Fibroblast of mammary gland (primary cell): ENCODE measurements at places on chromosomes 4 and X.

GRCh38 chr4:3522651-3523050 lies 9.6 kb downstream of the LRPAP1 start:
- DNase-seq, result no peak

DNA sequence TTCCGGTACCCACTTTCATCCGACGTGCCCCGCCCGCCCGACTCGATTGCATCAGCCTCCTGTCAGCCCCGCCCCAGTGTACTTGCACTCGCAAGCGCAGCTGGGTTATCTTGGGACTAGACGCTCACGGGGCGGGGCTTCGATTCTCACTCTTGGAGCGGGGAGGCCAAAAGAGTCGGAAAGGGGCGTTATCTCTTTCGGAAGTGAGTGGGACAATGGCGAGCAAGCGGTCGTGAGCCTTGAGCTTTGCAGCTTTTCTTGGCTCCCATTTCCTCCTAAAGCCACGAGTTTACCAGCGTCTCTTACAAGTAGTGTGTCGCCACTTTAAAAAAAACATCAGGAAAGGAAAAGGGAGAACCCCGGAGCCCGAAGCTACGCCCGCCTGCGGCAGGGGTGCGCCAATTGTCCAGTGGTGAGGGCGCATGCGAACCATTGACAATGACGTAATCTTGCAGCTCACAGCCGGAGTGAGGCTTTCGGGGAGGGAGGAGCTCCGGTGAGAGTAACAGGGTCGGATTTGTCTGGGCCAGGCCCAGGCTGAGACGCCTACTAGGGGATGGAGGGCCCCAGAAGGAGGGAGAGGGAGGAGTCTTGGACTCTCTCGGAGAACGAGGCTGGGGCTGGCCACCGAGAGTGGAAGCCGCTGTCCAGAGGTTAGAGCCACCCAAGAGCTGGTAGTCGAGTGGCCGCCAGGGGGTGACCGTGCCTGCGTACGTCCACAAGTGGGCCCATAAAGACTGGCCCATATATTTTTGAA lies 109.5 kb downstream of the GNL3L start:
- DNase-seq, result peak; percentile 96

- DNase-seq, result no peak
These were observed 23.9 kb downstream of the SLC39A8 start for GRCh38 chr4:102321260-102321995.

GRCh38 chr4:77994194-77994721 lies 62.9 kb upstream of the FRAS1 start:
- peak; percentile 64 for DNase-seq

DNA sequence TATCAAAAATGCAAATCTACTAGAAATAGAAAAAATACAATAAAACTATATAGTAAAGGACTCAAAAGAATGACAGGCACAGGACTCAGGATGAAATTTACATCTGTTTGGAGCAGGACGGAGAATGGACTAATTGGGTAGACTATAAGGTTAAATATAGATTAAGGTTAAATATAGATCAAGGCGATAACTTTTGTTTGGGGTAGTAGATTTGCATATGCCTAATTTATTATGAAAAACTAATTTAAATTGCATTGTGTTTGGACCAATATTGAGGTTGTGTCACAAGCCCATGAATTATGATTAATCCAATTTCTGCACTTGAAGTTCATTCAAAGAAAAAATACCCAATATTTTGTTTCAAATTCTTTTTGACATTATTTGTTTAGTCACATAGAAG lies 31.0 kb downstream of the MTHFD2L start:
- DNase-seq, result no peak

- DNase-seq, result no peak
These were observed 203.3 kb upstream of the EMCN start for GRCh38 chr4:100721077-100721476.

DNA sequence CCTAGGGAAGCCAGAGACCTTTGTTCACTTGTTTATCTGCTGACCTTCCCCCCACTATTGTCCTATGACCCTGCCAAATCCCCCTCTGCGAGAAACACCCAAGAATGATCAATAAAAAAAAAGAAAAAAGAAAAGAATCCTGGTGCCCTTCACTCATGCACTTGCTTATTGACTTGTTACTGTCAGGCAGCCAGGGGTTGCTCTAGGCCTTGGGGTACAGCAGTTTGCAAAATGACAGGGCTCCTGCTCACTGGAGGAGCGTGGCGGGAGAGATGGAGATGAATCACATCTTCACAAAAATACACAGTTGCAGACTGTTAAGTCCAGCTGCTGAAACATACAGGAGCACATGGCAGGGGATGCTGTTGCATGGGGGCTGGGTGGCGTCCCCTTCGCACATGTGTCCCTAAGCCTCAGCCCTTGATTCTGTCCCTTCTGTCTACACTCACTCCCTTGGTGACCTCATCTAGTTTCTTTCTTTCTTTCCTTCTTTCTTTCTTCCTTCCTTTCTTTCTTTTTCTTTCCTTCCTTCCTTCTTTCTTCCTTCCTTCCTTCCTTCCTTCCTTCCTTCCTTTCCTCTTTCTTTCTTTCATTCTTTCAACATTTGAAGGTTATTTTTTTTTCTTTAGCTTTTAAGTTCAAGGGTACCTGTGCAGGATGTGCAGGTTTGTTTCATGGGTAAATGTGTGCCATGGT lies 16.9 kb upstream of the TMEM271 start:
- DNase-seq, result no peak

GRCh38 chr4:152634110-152634760 lies 45.6 kb downstream of the TMEM154 start:
- peak; percentile 28 for DNase-seq

DNA sequence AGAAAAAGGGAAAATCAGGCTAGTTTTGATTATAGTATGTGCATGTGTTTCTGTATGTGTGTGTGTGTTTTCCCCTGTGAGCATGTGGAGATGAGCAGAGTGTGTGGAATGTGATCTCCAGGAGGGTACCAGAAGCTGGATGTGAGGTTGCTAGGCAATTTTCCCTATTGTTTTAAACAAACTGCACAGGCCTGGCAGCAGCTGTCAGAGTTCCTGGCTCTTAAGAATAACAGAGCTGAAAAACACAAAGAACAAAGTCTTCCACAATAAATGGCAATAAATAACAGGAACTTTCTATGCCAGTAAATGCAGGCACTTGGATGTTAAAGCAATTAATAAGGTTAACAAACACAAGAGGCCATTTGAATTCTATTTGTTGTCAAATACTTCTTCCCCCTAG lies 344.6 kb upstream of the CTSO start:
- DNase-seq, result peak; percentile 92

DNA sequence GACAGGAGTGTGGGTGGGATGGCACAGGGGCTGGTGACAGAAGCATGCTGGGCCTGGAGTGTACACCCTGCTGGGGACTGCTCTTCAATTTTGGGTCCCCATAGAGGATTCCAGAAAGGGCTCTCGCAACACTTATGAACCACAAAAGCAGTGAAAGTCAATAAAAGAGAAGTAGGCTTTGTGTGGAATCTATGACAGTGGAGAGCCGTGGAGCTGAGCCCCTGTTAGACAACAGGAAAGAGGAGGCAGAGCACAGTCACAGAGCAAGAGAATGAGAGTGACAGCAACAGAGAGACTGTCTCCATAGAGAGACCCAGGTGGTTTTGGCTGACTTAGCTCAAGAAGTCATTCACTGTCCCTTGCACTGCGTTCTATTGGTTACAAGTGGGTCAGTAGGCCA lies 135.1 kb upstream of the ATP6AP2 start:
- DNase-seq, result no peak

GRCh38 chr4:111323916-111324315 lies 701.0 kb upstream of the PITX2 start:
- peak; percentile 18 for DNase-seq

DNA sequence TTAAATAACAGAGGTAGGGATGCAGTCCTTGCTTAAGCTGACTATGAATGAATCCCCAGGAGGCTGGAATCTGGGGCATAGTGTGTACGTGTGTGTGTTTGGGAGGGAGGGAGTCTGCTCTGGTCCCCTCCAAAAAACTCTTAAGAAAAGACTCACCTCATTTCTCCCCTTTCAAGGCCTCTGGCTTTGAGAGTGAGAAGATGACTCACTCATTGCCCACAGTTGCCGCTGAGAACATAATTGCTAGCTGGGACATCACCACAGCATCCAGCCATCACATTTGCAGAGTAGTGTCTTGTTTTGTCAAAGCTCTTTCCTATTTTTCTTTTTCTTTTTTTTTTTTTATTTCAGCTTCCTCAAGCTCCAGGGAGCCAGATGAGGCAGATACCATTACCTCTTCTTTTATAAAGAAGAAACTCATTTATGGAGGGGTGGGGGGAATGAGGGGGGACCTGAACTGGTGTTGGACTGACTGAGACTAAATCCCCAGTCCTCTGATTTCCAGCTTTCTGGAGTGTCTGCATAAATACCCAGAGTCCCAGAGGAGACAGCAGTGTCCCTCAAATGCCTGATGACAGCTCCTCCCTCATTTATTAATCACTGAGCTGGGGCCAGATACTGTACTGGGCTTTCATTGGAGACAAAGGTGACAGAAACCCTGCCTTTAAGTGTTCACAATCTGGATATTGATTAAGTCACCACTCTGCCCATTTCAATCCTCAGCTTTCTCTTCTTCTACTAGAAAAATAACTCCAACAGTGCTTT lies 61.9 kb upstream of the LAS1L start:
- peak; percentile 58 for DNase-seq

DNA sequence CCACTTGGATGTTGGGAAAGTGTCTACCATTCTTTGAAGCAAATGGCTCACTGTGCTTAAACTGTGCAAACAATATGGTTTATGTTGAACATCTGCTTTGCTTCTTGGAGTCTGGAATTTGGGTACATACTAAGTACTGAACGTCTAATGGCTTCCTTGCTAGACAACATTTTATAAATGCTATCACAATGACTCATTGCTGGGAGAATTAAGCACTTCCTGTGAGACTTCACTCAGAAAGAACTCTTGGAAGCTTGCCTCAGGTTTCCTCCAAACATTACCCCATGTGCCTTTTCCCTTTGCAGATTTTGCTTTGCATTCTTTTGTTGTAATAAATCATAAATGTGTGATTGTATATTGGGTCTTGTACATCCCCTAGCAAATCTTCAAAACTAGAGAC lies 139.7 kb downstream of the PACRGL start:
- peak; percentile 76 for DNase-seq

DNA sequence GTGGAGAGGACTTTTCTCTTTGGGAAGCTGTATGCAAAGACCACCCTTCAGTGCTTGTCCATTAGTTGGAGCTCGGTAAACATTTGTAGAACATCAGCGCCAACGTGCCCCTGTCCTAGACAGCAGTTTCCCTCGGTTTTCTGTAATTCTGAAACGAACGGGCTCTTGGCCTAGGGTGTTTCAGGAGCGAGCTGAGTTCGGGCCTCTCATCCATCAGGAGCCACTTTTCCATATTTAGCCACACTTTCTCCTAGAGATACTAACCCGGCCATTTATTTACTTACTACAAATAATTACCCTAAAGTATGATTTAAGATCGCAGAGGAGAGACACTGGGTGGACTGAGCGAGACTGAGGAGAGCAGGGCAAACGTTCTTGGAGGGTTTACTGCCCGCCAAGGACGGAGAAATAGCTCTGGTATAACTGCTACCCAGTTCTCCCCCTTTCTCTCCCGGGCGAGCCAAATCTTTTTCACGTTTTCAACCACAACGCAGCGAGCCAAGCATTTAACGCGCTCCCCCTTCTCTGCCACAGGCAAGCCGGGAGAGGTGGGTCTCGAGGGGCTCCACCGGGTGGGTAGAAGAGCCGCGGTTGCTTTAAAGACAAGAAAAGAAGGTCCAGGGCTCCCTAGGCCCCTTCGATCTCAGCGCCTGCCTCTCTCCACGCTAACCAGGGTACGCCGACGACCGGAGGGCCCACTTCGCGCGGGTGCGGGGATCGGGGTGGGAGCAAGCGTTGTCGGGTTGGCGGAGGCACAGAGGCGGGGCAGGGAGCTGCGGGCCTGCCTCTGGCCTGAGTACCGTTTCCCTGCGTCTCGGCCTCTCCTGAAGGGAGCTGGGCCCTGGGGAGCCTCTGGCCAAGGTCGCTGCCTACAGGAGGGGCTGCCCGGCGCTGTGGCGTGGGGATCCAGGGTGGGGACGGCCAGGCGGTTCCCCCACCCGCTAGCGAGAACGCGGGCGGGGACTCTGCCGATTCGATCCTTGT lies 10.8 kb upstream of the PITX2 start:
- DNase-seq, result no peak

- peak; percentile 38 for DNase-seq
These were observed 53.9 kb upstream of the SORBS2 start for GRCh38 chr4:185865901-185866328.

DNA sequence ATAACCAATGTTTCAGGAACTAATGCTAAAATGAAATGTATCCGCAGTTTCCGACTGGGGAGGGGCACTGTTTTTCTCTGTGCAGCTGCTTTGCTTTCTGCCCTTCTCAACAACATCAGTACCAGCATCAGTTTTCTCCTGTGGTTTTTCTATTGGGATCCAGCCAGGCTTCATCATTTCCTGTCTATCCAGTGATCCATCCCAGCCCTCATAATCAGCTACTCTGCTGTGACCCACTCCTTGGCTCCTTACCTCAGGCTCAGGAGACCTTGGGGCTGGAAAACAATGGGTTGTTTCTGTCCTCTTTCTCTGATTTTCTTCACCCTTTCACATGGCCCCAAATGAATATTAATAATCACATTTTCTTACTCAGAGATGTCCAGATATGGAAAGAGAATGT lies 222.2 kb upstream of the DKK2 start:
- DNase-seq, result peak; percentile 74

DNA sequence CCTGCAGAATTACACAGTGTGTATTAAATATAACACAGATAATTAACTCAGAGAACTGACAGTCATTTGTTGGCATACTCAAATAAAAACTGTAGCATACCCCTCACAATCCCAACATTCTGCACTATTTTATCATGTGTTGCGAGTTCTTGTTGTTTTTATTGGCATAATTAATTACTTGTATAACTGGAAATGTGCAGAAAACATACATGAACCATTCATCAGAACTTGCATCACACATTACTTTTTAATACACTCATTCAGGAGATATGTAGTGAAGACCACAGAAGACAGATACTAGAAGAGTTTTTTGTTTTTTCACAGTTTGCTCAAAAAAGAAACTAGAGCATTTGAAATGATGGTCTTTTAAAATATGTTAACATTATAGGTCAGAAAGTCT lies 74.6 kb upstream of the NEIL3 start:
- peak; percentile 77 for DNase-seq

GRCh38 chrX:128458888-128459287 lies 406.7 kb upstream of the ACTRT1 start:
- DNase-seq, result peak; percentile 0

GRCh38 chr4:140426610-140427105 lies 790 bp downstream of the CLGN start:
- DNase-seq, result no peak

- no peak for DNase-seq
These were observed 1068.8 kb downstream of the ARAP2 start for GRCh38 chr4:35175487-35175886.

- DNase-seq, result peak; percentile 38
These were observed 358.6 kb downstream of the GPM6A start for GRCh38 chr4:175453456-175453855.

DNA sequence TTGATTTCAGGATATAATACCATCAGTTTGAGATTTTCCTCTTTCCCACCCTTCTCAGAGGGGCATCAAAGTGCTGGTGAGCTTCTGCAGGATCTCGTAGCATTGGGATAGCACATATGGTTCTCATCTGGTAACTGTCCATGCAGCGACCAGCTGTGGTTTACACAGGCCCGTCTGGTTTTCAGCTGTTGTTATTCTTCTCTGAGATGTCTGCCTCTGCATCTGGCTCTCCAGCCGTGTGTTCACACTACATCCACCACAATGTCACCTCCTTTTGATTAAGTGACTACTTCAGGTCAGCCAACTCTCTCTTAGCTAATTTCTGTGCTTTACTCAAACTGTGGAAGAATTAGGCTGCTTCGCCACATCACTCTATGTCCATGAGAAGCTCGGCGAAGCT lies 676.7 kb upstream of the TENM3 start:
- peak; percentile 84 for DNase-seq
